ENCODE measurements at places on chromosomes 12 and 14.

GRCh38 chr12:84157170-84157569, 755.4 kb downstream of the SLC6A15 start:
- no peak for DNase-seq

DNA sequence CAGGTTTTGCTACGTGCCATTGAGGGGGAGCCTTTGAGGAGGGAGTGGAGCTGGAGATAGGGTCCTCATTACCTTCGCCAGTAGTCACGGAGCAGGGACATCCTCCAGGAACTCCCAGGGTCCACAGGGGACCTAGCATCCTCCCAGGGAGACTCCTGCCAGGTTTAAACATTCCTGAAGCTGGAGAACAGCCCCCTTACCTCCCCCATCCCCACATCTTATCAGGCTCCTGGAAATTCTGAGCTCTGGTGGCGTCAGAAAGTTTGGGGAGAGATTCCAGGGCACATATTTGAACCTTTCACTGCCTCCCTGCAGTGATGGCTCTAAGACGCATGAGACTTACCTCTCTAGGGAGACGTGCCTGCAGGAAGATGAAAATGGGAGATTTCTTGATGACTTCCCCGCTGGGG, 192.3 kb upstream of the GSC start:
- no peak for DNase-seq

- no peak for DNase-seq
Observed at GRCh38 chr12:14317362-14318146, 47.9 kb upstream of the ATF7IP start.

DNA sequence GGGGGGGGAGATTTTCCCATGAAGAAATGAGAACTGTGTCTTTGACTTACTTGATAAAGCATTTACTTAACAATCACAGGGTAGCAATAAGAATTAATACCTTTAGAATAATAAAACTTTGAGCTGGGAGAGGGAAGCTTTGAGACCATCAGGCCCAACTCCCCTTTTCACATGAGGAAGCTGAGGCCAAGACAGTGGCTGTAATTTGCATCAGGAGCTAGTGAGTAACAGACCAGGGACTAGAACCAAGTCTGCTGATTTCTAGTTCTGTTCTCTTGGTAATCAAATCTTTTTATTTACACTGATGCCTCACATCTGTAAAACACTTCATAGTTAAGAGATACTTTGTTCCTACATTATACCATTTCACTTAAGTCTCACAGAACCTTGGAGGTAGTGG, 28.7 kb downstream of the TTC8 start:
- DNase-seq: no peak

DNA sequence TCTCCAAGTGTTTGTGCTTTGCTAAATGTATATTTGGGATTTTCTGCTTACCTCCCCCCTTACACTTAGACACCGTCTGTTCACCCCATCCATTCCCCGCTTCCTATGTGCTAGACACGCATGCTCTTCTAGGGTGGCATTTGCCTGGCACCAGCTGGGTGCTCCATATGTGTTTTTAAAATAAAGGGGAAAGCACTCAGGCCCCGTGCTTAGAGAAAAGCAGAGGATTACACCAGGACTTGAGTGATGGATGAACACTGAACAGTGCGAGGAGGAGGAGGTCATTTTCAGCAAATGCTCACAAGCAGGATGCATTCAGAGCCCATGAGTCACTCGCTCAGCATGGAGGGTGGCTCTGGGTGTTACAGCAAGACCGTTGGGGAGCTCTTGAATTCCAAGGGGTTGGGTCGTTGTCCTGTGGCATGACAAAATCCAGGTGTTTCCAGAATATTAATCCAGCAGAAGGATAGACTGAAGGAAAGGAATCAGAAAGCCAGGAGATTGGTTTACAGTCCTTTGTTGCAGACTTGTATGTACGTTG, 2.9 kb upstream of the BDKRB1 start:
- no peak for DNase-seq

DNA sequence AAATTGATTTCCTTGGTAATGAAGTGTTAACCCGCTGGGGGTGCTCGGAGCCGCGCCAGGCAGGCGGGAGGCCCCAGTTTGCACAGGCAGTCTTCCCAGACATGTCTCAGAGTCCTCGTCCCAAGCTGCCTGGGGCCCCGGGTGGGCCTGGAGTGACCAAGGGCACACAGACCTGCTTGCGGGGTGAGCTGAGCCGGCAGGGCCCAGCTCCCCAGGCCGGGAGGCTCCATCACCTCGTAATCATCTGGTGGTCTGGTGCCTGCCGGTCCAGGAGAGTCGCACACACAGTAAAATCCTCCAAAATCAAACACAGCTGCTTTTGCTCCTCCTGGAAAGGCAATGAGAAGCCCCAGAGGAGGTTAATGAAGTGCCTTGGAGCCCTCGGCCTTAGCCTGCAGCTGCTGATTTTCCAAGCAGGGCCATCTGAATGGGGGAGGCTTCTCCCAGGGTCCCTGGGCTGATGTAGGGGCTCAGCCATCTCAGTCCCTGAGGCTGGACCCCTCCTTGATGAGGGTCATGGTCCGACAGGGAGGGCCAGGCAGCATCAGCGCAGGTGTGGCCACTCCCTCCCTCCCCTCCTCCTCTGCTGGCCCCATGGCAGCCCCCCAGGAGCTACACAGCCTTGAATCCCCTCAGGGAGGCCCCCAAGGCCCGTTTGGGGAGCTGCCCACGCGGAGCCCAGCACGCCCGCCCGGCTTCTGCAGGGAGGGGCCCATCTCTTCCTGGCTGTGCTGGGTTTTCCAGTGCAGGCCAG, 39.4 kb upstream of the FBRSL1 start:
- no peak for DNase-seq

DNA sequence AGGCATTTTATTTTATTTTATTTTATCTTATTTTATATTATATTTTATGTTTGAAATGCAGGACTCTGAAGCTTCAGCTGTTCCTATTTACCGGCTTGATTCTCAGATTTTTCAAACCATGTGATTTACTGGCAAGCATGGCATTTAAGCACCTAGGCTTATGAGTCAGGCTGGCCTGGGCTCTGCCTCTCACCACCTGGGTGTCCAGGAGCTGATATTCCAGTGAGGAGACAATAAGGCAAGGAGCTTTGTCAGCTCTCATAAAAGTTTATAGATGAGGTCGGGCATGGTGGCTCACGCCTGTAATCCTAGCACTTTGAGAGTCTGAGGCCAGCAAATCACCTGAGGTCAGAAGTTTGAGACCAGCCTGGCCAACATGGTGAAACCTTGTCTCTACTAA, 2.1 kb downstream of the DAO start:
- no peak for DNase-seq

DNA sequence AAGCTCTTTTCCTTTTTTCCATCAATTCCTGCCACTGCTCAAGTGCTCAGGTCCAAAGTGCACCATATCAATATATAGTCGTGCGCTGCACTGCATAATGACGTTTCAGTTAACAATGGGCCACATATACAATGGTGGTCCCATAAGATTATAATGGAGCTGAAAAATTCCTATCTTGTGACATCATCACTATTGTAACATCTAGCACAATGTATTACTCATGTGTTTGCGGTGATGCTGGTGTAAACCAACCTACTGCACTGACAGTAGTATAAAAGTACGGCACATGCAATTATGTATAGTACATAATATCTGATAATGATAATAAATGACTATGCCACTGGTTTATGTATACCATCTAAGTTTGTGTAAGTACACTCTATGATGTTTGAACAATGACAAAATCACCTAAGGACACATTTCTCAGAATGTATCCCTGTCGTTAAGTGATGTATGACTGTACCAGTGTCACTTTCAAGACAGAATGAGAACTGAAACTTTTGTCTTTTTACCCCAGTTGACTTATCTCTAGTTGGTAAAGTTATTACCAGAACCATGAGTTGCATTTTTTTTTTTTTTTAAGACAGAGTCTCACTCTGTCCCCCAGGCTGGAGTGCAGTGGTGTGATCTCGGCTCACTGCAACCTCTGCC, 53.7 kb upstream of the INSM2 start:
- DNase-seq: no peak

DNA sequence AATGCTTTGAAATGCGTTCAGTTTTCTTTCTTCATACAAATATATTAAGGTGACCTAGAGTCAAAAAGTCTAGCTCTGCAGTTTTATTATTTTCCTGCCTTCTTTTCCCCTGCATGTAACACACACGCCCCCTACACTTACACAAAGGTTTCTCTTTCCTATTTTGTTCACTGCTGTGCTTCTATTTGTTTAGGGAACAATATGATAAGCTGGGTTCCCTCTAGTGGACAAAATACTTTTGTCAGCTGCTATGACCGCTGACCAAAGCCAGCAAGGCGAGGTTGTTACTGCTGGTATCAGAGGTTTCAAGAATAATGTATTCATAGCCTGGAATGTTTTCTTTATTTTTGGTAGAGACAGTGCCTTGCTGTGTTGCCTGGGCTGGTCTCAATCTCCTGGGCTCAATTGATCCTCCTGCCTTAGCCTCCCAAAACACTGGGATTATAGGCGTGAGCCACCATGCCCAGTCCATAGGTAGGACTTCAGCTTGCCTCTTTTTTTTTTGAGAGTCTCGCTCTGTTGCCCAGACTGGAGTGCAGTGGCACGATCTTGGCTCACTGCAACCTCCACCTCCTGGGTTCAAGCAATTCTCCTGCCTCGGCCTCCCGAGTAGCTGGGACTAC, 33.4 kb downstream of the FNTB start:
- DNase-seq: no peak

- DNase-seq: no peak
Observed at GRCh38 chr14:68522510-68523325, 270.1 kb downstream of the ZFP36L1 start.

DNA sequence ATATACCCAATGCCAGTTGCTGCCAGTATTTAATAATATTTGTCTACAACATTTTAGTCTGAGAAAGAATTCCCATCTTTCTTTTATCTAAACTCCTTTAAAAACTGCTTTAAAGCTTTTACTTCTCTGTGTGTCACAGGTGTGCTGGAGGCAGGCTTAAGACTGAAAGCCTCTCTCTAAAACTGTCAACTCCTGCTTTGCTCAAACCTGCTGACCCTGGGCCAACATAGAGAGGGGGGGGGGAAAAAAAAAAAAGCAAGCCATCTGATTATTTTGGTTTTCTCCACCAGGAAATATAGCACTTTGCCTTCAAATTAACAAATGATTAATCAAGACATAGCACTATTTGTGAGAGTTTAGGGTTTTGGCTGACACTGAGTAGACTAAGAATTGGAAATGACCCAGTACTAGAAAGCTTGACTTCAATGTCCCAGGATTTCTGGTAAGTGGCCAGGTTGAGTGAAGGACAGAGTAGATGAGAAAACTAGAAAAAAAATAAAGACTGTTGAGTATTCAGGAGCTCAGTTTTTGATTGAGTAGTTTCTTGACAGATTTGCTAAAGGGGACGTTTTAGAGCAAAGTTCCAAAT, 357.0 kb upstream of the FLRT2 start:
- DNase-seq: no peak

GRCh38 chr12:123886931-123887582, 85.6 kb downstream of the CCDC92 start:
- no peak for DNase-seq

DNA sequence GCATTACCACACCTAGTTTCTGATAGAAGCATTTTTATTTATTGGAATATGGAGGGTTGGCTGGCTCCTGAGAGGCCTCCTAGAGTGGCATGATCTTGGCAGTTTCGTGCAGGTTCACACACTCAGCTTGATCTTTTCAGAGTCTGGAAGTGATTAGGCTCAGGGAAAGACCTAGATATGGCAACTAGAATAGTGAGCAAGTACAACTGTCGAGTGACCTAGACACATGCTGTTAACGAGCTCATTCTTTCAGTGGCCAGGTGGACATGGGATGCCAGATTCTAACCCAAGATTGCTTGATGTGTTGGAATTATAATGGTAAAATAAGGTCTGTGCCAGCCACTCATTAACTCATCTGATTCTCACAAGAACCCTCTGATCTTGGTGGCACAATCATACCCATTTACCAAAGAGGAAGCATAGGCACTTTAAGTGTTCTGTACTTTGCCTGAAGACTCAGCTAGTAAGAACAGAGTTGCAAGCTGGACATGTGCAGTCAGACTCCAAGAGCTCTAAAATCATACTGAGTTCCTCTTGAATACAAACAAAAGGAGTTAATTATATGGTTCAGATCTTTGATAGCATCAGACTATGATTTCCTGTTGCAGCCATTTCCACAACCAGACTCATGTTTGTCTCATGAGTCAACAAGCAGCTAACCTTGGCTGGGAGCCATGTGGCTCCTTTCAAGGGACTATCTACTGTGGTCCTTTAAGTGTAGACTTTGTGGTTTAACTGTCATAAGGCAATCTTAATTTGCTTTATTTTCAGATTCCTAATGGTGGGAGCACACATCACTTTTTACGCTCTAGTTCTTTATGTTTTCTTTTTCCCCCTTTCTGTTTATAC, 144.2 kb downstream of the PLEKHA5 start:
- no peak for DNase-seq

DNA sequence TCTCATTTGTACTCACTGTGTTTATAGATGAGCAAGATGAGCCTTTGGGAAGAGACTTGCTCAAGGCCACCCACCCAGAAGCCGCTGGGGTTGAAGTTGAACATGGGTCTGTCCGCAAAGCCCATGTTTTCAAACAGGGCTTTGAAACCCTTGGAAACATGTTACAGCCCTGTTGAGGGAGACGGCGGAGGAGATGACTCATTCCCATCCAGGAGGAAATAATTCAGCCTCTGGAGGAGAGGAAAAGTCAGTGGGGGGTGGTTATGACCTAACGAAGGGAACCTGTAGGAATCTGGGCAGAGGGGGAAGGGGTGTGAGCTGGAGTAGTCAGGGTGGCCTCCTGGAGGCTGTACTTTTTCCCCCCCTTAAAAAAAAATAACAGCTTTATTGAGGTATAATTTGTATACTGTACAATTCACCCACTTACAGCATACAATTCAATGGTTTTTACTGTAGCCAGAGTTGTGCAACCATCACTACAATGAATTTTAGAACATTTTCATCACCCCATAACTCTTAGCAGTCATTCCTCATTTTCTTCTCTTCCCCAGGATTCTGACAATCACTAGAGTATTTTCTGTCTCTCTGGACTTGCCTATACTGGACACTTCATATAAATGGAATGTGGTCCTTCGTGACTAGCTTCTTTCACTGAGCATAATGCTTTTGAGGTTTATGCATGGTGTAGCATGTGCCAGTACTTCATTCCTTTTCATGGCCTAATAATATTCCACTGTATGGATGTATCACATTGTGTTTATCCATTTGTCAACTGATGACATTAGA, 1.9 kb upstream of the RIN3 start:
- DNase-seq: no peak

GRCh38 chr14:22980672-22981089, 1.7 kb downstream of the AJUBA start:
- DNase-seq: peak; percentile 26

GRCh38 chr14:57848786-57849185, 17.1 kb downstream of the SLC35F4 start:
- no peak for DNase-seq

DNA sequence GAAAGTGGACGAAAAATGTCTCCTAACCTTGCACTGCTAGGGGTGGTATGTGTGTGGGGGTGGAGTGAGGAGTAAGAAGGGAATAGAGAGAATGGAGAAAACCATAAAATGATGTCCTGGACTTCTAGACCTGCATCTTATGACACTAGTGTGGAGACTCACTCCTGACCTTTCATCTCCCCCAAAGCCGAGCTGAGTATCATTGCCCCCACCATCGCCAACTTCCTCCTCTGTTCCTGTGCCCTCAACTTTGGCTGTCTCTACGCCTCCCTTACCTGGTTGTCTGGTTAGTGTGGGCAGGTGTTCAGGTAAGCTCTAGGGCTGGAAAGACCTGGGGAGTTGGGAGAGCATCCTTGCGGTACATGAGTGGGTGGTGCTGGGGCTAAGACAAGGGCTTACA, 4.5 kb upstream of the KLHL33 start:
- DNase-seq: no peak

- no peak for DNase-seq
Observed at GRCh38 chr12:125999628-126000027, 934.4 kb downstream of the AACS start.

- no peak for DNase-seq
Observed at GRCh38 chr14:68956724-68957123, 22.4 kb downstream of the ACTN1 start.
